Hepatocyte (in vitro differentiated cells): ENCODE measurements at places on chromosomes 3 and 15.

DNA sequence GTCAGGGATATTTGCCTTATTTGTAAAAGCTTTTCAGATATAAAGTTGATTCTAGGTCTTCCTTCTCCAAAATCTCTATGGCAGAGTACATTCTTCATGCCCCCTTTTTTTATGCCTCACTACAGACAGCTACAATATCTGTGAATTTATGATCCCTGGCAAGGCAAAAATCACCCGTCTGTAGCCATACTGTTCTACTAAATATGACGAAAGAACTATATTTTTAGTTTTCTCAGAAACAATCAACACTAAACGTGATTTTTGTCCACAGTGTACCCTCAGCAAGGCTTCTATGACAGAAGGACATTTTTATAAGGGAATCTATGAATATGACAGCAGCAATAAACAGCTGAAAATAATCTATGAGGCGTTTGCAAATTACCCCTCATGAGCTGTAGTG is 12.7 kb downstream of the LRTM1 start:
- H3K27ac ChIP-seq = no peak overlapping the region
- no peak for DNase-seq
- H3K27me3 ChIP-seq = no peaks in the 10 kb centered on the region
- H3K36me3 ChIP-seq = no peaks in the 10 kb centered on the region

DNA sequence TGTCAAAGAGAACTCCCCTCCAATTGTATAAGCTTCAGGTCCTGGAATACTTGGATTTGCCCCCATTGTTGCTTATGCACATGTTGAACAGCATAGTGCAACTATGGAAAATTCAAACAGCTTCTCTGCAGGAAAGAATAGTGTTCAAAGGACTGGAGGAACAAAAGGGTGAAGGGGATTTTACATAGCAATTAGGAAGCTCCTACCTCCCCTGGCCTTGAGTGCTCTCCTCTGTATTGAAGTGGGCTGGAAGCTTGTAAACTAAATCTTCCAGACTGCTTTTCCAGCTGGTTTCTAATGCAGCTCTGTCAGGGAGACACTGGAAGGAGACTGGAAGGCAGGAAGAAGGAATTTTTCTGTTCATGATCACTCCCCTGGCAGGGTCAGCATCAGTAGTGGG is 7.2 kb upstream of the ELP6 start:
- no peak for DNase-seq
- H3K4me3 ChIP-seq = no peak overlapping the region
- no peak overlapping the region for H3K27ac ChIP-seq
- no peaks in the 10 kb centered on the region for H3K27me3 ChIP-seq
- no peaks in the 10 kb centered on the region for H3K4me1 ChIP-seq
- H3K36me3 ChIP-seq = no peaks in the 10 kb centered on the region

GRCh38 chr3:169324452-169324785 is 339.1 kb downstream of the MECOM start:
- no peaks in the 10 kb centered on the region for H3K36me3 ChIP-seq
- H3K4me3 ChIP-seq = no peak overlapping the region
- DNase-seq = no peak
- no peaks in the 10 kb centered on the region for H3K27me3 ChIP-seq
- peaks cover 22% of the 10 kb centered on the region for H3K4me1 ChIP-seq

- H3K36me3 ChIP-seq = no peaks in the 10 kb centered on the region
- no peaks in the 10 kb centered on the region for H3K27me3 ChIP-seq
- DNase-seq = no peak
- H3K27ac ChIP-seq = no peak overlapping the region
These were observed 92.7 kb downstream of the SEC22A start for GRCh38 chr3:123294296-123294938.

GRCh38 chr3:146550743-146551510 is 6.5 kb upstream of the PLSCR1 start:
- no peaks in the 10 kb centered on the region for H3K27me3 ChIP-seq
- H3K27ac ChIP-seq = peak overlapping the region; percentile 12
- no peak overlapping the region for H3K4me3 ChIP-seq

DNA sequence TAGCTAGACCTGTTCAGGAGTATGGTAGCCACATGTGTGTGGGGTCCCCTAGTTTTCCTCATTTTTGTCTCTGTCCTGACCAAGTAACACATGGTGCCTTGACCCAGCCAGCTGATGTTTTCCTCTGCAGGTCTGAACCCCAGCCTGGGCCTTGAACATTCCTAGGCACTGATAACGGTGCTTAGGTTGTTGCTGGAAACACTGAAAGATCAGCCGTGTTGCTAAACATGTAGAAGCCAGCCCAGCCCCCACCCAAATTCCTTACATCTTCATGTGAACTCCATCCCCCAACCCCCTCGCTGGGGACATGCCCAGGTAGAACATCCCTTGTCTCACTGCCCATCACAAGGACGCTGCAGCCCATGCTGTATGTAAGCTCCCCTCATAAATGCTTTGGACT is 18.7 kb downstream of the RTP3 start:
- H3K27me3 ChIP-seq = no peaks in the 10 kb centered on the region
- H3K36me3 ChIP-seq = no peaks in the 10 kb centered on the region
- DNase-seq = no peak

DNA sequence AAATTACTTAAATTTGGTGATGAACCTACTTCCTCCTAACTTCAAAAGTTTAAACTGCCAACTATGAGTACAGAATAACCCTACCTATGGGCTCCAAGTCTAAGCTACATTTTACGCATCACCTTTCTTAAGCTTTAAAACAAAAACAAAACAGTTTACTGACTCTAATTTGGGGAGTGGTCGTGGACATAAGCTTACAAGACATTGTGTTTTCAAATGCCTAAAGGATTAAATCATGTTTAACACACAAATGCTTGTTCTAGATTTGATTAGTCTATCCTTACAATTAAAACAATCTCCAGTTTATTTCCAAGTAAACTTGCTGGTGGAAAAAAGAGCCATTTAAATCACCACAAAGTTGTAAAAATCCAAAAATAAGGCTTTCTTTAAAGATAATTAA is 62.2 kb downstream of the UACA start:
- H3K36me3 ChIP-seq = no peaks in the 10 kb centered on the region
- peaks cover 32% of the 10 kb centered on the region for H3K4me1 ChIP-seq
- peak overlapping the region; percentile 0 for H3K4me3 ChIP-seq

GRCh38 chr3:137815251-137815650 is 51.1 kb downstream of the SOX14 start:
- H3K27ac ChIP-seq = no peak overlapping the region
- no peaks in the 10 kb centered on the region for H3K27me3 ChIP-seq

DNA sequence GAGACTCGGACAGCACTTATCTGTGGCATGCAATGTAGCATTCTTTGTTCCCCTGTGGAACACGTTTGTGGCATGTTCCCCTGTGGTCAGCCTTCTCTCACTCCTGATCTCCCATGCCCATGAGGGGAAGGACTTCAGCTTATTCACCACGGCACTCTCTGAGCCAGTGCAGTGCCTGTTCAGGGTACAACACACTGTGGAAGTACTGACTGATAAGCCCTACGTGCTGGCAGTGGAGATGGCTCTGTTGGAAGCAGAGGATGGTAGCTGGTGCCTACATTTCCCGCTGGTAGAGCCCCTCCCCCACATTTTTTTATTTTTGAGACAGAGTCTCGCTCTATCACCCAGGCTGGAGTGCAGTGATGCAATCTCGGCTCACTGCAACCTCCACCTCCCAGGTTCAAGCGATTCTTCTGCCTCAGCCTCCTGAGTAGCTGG is 43.5 kb upstream of the ETV5 start:
- no peaks in the 10 kb centered on the region for H3K4me1 ChIP-seq
- no peak overlapping the region for H3K4me3 ChIP-seq
- DNase-seq = no peak
- no peak overlapping the region for H3K27ac ChIP-seq
- H3K36me3 ChIP-seq = no peaks in the 10 kb centered on the region
- no peaks in the 10 kb centered on the region for H3K27me3 ChIP-seq

- H3K4me1 ChIP-seq = peaks cover 23% of the 10 kb centered on the region
- H3K36me3 ChIP-seq = no peaks in the 10 kb centered on the region
- no peaks in the 10 kb centered on the region for H3K27me3 ChIP-seq
- H3K4me3 ChIP-seq = no peak overlapping the region
- DNase-seq = peak; percentile 54
- peak overlapping the region; percentile 83 for H3K27ac ChIP-seq
These were observed 75.6 kb upstream of the SNTN start for GRCh38 chr3:63576846-63577245.

GRCh38 chr15:91947683-91948608 is 94.4 kb downstream of the SLCO3A1 start:
- no peak overlapping the region for H3K4me3 ChIP-seq
- no peaks in the 10 kb centered on the region for H3K27me3 ChIP-seq
- DNase-seq = no peak
- no peaks in the 10 kb centered on the region for H3K36me3 ChIP-seq
- peaks cover 10% of the 10 kb centered on the region for H3K4me1 ChIP-seq
- H3K27ac ChIP-seq = peak overlapping the region; percentile 18
